ENCODE measurements at places on chromosomes 5 and 9.
A peak's percentile ranks its signal among the peaks of the same experiment; 100 is the strongest.

DNA sequence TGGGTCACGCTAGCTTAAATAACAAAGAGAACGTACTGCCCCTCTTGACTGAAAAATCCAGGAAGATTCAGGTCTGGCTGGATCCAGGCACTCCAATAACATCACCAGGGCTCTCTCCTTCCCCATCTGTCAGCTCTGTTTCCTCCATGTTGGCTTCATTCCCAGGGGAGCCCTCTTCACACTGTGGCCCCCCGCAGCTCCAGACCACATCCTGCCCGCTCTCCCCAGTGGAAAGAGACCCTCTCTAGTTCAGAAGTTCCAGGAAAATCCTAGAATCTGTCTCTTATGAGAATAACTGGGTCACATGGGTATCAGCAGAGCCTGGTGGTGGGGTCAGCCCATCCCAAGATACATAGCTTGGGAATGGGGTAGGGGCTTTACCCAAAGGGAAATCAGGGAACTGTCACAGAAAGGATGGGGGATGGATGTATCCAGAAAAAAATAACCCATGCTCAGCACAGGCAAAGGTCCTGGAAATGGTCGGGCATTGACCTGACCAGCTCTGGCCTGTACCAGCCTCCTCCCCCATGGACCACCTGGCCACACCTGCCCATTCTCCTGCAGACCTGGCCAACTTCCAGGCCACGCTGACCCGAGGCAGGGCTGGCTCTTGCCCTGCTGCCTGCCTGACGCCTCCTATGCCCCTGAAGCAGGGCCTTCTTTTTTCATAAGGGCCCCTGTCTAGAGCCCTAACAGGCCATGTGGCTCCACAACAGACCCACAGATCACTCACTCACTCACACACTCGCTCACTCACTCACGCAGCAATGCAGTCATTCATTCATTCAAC, 65.9 kb downstream of the COL23A1 start:
- DNase-seq = no peak

DNA sequence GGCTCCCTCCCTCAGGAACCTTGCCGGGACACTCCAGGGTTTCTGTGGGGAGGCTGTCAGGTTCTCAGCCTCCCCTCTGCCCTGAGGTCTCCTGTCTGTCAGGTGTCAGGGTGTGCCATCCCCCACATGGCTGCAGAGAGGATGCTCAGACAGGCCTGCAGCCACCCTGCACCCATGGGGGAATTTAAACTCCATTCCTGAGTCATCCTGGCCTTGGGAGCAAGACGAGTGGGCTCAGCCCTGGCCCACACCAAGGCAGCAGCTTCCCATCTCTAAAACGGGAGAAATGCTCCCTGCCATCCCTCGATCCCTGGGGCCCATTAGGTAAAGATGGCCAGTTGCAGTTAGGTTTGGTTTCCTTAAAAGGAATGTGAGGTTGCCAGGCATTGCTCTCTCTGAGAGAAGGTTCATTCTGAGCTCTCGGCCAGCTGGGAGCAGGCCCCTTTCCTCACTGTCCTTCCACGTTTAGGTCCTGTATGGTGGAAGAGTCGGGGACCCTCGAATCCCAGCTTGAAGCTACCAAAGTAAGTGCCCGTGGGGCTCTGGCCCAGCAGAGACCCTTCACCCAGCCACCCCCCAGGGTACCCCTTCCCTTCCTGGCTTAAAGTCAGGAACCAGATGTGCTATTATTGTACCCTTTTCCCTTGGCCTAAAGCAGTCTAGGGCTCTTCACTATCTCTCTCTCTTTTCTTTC, 26.6 kb downstream of the DYNC2I2 start:
- no peak for DNase-seq

- peak; percentile 99 for DNase-seq
Observed at GRCh38 chr5:139664086-139664693, 16.0 kb downstream of the CXXC5 start.

GRCh38 chr5:143618141-143618540, 193.8 kb upstream of the HMHB1 start:
- DNase-seq = no peak

- no peak for DNase-seq
Observed at GRCh38 chr9:2809692-2810419, 34.0 kb downstream of the PUM3 start.

GRCh38 chr9:88923653-88924288, 67.5 kb upstream of the S1PR3 start:
- DNase-seq = peak; percentile 96

DNA sequence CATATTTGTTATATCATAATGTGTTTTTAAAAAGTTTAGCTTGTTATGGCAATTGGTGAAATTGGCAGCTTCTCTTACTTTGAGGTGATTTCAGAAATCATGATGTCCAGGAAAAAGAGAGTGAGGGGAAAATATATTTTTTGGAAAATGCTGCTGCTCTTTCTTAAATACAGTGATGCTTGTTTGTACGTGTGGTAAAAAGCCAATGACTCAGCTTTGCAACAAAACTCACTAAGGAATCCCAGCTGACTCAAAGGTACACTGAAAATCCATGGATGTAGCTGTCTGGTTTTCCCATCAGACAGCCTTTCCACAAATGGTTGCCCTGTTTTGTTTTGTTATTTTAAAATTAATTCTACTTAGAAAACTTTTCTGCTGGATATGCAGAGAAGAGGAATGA, 306.4 kb upstream of the PAPPA start:
- DNase-seq = no peak

DNA sequence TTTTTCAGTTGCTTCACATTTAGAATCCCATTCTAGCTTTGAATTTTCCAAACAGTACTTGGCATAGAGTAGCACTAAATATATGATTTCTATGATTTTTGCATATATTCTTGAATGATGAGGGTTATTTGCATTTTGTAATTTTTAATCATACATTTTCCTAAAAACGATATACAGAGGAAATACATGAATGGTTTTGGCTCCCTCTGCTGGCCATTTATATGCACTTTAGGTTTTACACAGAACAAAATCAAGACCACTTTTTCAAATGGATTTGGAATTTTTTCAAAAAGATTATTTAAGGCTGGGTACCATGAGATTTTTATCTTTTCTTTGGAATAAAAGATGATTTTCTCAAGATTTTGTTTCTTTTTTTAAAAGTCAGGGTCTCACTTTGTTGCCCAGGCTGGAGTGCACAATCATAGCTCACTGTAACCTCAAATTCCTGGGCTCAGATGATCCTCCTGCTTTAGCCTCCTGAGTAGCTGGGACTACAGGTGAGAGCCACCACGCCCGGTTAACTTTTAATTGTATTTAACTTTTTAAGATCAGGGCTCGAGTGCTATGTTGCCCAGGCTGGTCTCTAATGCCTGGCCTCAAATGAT, 16.7 kb upstream of the COMMD10 start:
- DNase-seq = peak; percentile 67

DNA sequence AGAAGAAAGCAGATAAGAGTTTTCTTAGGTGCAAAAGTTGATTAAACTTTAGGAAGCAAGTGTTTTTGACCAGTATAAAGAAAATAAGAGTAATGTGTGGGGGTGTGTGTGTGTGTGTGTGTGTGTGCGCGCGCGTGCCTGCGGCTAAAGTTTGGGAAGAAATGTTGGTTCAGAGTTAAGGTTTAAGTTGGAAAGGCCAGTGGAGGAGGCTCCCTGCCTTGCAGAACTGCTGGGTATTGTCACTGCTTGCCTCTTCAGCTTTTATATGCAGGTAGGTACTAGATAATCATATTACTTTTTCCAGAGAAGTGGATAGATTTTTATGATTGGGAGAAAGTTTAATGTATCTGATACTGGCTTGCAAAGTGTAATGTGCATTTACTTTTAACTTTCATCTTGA, 2.0 kb downstream of the PIK3R1 start:
- DNase-seq = peak; percentile 40

DNA sequence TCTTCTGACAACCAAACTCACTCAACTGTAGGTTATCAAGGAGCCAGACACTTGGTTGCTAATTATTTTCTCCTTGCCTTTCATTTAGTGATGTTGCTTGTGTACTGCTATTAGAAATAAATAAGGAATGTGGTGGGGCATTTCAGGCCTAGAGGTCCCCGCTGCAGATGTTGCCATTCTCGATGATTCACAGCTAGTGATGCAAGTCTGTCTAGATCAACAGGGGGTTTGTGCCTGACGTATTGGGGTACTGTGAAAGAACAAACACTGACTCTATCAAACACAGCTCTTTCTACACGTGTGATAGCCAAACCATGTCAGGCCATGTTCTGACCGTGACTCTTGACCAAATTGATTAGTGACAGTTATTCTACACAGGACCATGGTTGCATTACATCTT, 144.7 kb downstream of the OSTF1 start:
- no peak for DNase-seq

GRCh38 chr9:137247135-137247915, 3.8 kb upstream of the STPG3 start:
- no peak for DNase-seq

DNA sequence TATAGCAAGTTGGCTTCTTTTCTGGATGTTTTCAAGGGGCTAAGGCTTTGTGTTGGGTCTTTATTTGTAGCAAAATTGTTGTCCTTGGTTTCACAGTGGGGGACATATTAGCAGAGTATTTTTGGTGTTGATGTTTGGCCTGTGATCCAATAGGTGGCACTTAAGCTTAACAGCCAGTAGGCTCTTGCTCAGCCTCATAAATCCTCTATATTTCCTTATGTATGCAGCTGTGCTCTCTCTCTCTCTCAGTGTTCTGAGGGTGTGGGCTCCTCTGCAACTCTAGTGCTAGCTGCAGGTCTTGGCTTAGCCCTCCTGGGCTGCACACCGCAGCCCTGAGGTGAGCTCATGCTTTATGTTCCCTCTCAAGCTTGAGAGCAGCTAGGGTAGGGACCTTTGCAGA, 195.0 kb upstream of the GHR start:
- no peak for DNase-seq

GRCh38 chr5:38500573-38501260, 55.7 kb downstream of the LIFR start:
- DNase-seq = no peak

DNA sequence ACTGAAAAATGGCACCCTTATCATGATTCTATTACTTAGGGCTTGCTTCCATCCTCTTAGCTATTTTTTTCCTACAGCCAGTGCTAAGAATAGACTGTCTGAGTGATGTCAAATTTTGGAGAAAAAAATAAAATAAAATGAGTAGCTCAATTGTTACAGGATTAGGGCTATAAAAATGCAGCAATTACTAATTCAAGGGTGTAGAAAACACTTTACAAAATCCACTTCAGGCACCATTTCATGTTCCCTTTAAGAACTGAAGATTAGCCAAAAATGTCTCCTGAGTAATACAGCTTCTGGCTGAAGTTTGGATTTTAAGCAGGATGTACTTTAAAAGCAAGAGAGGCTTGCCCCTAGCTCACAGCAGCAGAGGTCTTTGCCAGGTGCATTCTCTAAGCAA, 240.5 kb upstream of the IRX1 start:
- no peak for DNase-seq

GRCh38 chr5:90112033-90112692, 297.4 kb downstream of the CETN3 start:
- DNase-seq = no peak

- DNase-seq = no peak
Observed at GRCh38 chr9:28155671-28156070, 582.4 kb upstream of the C9orf72 start.

DNA sequence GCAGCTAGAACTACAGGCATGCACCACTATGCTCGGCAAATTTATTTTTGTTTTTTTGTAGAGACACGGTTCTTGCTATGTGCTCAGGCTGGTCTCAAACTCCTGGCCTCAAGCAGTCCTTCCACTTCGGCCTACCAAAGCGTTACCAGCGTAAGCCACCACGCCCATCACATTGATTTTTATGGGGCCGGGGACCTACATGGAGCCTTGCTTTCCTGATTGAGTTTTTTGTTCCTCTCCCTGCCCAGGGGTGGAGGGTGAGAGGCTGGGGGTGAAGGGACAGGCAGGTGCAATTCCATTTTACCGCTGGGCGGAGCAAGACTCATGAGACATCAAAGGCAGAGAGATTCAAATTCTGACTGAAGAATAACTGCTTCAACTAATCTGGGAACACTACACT, 1.9 kb downstream of the ALDH1B1 start:
- DNase-seq = no peak

DNA sequence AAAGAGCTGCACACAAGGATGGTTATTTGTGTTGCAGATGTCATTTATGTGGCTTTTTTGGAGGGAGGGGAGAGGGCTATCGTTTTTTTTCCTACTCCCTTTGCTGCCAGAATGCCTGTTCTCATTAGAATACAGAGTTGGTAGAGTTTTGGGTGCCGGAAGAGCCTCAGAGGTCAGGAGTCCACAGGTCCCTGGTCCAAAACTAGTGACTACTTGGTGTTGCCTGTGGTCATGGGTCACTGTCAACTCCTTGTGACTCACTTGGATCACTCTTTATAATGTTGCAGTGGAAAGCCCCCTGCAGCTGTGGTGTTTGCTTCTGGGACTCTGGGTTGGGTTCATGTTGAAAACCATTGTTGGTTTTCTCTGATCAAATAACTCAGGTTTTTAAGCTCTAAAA, 131.4 kb downstream of the MAST4 start:
- DNase-seq = no peak

GRCh38 chr5:68818057-68818695, 275.6 kb upstream of the SLC30A5 start:
- DNase-seq = no peak

GRCh38 chr5:16907270-16907669, 28.8 kb downstream of the MYO10 start:
- DNase-seq = no peak

DNA sequence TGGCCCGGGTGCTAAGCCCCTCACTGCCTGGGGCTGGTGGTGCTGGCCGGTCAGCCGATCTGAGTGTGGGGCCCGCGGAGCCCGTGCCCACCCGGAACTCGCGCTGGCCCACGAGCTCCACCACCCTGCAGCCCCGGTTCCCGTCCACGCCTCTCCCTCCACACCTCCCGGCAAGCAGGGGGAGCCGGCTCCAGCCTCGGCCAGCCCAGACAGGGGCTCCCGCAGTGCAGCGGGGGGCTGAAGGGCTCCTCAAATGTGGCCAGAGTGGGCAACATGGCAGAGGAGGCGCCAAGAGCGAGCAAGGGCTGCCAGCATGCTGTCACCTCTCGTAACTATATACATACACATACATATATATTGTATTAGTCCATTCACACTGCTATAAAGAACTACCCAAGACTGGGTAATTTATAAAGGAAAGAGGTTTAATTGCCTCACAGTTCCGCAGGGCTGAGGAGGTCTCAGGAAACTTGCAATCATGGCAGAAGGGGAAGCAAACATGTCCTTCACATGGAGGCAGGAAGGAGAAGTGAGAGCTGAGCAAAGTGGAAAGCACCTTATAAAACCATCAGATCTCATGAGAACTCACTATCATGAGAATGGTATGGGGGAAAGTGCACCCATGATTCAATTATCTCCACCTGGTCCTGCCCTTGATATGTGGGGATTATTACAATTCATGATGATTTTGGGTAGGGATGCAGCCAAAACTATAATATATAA, 56.8 kb downstream of the LIX1 start:
- peak; percentile 84 for DNase-seq

- DNase-seq = peak; percentile 53
Observed at GRCh38 chr9:89461265-89461664, 36.6 kb downstream of the SEMA4D start.

DNA sequence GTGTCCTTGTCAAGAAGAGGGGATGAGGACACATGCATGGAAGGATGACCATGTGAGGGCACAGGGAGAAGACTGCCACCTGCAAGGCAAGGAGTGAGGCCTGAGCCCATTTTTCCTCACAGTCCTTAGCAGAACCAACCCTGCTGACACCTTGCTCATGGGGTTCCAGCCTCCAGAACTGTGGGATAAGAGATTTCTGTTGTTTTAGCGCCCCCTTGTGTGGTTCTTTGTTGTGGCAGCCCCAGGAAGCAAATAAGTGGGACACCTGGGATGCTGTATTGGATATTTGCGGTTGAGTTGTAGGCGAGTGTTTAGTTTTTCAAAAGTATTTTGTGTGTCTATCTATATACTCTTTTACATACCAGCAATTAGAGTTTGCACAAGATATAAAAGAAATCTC, 206.4 kb downstream of the NXNL2 start:
- DNase-seq = peak; percentile 40

GRCh38 chr5:62795926-62796325, 217.3 kb downstream of the LRRC70 start:
- no peak for DNase-seq
